ENCODE measurements at places on chromosomes 1 and 21.
A peak's percentile ranks its signal among the peaks of the same experiment; 100 is the strongest.

DNA sequence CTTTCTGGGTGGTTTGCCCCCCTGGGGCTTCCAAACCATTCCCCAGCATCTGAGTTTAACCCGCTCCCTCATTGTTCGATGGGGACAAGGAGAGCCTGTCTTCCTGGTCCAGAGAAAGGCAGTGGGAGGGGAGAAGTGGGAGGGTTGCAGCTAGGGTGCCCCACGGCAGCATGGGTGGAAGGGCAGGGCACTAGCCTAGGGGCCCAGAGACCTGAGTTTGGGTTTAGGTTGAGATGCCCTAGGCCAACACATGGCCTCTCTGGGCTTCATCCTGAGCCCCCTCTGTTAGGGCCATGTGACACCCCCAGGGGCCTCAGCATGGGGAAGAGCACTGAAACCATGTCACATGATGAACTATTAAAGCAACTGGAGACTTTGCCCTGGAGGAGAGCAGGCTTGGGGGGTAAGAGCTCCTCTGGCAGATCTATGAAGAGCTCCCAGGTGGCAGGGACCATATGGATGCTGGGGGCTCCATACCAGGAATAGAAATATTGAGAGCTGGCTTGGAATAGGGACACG, 9.7 kb upstream of the RUNX3 start:
- DNase-seq, result no peak

DNA sequence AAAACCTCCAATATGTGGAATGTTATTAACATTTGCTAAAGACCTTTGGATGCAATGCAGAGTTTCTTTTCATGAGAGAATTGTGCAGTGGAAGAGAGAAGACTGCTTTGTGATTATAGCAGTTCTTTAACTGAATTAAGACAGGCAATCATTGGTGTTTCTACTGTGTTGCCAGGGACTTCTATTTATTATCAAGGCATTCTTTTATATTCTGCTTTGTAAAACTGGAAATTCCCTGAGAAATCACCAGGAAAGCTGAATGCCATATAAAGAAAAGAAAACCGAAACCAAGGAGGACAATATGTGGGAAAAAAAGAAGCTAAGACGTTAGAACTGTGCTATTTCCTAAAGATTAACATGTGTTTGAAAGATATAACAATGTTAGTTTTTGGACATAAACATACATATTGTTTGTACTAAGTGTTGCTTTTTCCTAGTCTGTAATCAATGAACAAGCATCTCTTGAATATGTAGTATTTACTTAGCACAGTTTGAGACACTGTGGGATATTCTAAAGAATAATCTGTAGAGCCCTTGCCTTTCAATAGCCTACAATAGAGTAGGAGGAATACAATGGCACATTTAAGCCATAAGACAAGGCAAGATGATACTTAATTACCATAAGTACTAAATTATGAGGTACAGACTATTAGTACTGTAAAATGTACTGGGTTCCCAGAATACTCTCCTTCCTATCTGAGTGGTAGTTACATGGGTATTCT, 47.1 kb downstream of the EXTL2 start:
- DNase-seq, result peak; percentile 75

- no peak for DNase-seq
Measured at GRCh38 chr1:23905461-23906025, 7.6 kb downstream of the CNR2 start.

GRCh38 chr1:12327566-12327965, 97.7 kb downstream of the VPS13D start:
- DNase-seq, result no peak

- no peak for DNase-seq
Measured at GRCh38 chr1:62271948-62272728, 47.1 kb downstream of the KANK4 start.

DNA sequence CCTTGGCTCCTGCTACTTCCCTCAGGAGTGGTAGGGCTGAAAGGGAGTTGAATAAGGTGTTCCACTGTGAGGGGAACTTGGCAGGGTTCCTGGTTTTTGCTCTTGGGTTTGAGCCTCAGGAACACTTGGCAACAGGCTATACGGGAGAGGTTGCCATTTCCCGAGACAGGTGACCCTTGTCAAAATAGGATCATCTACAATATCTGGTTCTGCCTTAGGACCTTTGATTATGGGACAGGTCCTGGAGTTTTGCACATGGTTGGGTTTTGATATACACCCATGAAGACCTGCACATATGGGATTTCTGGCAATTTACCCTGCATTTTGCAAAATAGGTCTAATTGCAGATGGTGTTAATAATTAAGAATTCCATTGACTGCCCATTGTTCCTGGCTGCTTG, 31.1 kb downstream of the YY1AP1 start:
- no peak for DNase-seq

GRCh38 chr1:24506691-24507381, 4.2 kb downstream of the RCAN3 start:
- DNase-seq, result no peak

GRCh38 chr1:200899015-200899386, 4.3 kb downstream of the INAVA start:
- DNase-seq, result no peak

GRCh38 chr1:171515299-171515698, 30.0 kb downstream of the PRRC2C start:
- DNase-seq, result no peak

DNA sequence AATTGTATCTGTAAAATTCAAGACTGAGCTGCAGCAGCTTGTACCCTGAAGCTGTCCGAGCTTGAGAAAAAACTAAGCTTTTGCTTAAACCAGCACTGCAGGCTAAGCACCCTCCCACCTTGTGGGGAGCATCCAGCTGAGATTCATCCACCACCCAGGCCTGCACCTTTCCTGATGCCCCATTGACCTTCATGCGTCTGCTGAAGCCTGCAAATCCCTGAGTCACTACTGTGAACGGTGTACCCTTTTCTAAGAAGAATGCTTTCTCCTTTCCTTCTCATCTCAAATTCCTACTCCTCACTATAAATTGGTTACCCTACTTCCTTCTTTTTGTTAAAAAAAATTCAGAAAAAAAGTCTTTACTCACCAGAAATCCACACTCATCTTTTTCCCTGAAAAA, 90.9 kb upstream of the RGS18 start:
- no peak for DNase-seq

DNA sequence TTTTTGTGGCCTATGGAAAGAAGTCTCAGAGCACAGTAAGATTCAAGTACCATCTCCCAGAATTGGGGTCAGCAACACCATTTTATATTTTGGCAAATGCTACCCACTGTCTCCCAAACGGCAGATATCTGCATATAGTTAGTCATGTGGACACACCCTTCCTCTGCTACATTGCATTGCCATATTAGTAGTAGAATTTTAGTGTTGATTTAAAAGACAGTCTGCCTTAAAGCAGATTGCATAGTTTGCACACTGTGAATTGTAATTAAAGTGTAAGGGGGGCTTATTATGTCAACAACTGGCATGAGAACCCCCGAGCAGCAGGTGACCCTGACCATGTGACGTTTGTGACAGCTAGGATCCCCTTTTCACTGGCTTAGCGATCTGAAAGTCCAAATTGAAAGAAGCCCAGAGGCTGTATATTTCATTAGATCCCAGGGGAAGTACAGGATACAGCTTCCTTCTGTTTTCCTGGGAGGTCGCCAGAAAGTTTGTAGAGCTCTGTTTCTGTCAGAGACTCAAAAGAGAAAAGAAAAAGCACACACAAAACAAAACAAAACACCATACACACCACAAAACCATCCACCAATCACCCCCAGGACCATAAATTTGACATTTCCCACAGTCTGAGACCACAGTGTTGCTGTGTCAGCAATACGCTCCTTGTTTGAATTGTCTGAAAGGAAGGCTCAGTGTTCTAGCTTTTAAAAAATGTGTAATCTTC, 172.4 kb downstream of the NFIA start:
- peak; percentile 82 for DNase-seq

DNA sequence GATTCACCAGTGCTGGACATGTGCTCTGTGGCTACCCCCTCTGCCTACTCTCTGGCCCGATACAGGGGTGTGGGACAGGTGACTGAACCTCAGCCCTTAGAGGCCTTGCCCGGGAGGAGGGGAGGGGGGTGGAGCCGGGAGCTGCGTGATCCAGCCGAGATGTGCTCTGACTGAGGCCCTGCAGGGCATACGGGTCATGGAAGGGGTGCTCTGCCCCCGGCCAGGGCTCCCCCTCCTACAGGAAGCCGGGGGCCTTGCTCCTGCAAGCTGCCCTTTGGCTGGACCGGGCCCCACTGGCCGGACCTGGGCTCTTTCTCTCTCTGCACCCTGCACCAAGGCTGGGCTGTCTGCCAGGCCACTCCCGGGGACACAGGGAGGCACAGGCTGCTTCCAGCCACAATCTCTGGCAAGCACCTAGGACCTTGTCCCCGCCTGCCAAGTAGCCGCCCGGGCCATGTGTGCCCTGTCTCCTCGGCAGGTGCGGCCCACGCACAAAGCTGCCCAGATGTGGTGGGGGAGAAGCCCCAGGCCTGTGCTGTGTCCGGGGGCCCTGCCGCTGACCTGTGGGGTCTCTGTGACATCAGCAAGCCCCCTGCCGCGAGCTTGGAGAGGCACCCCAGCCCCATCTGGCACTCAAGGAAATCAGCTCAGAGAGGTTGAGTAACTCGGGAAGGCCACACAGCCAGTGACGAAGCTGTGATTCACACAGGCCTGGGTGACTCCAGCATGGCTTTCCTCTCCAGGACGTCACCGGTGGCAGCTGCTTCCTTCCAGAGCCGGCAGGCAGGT, 1.5 kb downstream of the SCNN1D start:
- DNase-seq, result no peak

- DNase-seq, result no peak
Measured at GRCh38 chr1:225678545-225678944, 25.6 kb upstream of the ENAH start.

DNA sequence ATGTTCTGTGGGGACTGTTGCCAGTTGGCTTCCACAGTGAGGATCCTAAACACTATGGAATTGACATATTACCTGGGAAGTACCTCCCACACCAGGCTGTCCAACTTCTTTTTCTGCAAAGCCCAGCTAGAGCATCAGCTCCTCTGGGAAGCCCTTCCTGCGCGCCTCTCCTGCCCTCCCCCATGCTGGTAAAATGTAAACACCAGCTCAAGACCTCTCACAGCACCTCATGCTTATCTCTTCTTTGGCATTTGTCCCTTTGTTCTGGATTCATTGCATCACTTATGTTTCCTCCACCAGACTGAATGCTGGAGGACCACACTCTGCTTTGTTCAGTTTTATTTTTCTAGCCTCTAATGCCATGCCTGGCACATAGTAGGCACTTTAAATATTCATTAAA, 172.1 kb downstream of the HHAT start:
- DNase-seq, result no peak

DNA sequence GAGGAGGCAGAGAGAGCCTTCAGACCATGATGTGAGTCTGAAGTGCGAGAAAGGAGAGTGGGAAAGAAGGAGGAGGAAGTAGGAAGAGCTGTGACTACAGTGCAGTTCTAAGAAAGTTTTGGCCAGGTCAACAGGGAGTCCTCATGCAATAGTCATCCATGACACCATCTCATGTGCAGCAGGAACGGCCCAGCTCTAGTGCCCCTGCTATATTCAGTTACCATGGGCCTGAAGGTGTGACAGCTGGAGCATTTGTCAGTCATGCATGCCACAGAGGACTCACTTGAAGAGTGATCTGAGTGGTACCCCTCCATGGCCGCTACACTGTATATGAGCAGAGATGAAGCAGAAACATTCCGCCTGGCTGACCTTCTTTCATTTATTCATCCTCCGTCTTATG, 77.9 kb downstream of the OMA1 start:
- DNase-seq, result no peak

GRCh38 chr1:221706876-221707582, 34.9 kb downstream of the DUSP10 start:
- DNase-seq, result no peak

GRCh38 chr1:11237356-11237755, 25.0 kb downstream of the MTOR start:
- no peak for DNase-seq

DNA sequence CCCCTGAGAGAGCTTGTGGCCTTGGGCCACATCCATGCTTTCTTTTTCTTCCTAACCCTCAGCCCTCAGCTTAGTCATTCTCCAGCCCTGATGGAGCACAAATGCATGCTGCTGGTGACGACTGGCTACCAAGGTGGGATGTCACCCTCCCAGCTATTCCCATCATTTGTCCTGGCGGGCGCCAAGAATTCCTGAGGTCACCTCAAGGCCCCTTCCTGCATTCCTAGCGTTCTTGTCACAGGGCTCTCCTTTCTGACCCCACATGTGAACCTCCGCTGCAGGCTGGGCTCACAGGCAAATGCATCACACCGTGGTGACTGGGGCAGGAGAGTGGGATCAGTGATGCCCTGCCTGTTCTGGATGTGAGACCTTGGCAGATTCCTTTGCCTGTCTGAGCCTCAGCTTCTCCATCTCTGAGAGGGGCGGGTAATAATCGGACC, 53.4 kb upstream of the IFFO2 start:
- peak; percentile 66 for DNase-seq

DNA sequence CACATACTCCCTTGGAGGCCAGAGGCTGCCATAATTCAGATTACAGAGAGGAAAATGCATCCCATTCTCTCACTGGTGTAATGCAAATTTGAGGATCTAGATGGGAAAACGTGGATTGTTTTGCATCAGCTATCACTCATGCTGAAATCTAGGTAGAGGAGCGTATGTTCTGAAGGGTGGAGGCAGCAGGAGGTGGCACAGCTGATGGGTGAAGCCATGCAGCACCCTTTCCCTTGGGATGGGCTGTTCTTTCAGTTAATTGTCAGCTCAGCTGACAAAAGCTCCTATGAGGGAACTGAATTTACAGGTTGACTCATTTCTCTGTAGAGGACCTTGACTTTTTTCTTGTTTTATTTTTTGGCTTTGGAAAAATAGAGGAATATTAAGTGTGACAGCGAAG, 41.8 kb downstream of the CAMTA1 start:
- no peak for DNase-seq

All from cardiac fibroblast (primary cell).